ENCODE measurements at places on chromosomes 2 and 18.

DNA sequence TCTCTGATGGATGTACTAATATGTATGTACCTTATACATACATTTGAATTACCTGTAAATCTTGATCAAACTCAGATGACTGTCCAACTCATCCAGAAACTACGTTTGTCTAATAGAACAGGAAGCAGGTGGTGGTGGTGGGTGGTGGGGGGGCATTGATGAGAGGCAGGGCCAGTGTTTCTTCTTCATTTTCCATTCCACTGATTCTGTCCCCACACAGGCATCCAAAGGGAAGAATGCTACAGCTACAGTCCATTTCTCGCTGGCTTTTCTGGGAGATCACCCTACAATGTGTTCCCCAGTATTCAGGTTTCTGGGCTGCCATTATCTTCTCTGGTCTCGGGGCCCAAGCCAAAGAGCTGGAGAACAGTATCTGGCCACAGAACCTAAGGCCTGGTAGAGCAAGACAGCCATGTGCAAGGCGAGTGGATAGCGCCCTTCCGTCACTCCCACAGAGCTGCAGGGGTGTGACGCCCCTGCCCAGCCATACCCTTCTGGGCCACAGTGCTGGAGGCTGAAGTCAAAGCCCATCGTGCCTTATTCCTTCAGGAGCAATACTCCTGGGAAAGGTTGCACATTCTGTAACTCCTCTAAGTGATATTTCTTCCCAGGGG is 54.5 kb downstream of the BCL11A start:
- DNase-seq = no peak

- no peak for DNase-seq
Observed at GRCh38 chr2:127125821-127126220, 18.9 kb upstream of the BIN1 start.

- DNase-seq = no peak
Observed at GRCh38 chr2:28717339-28717758, 34.3 kb upstream of the PPP1CB start.

- DNase-seq = no peak
Observed at GRCh38 chr18:66143029-66143428, 392.2 kb downstream of the CDH7 start.

- DNase-seq = no peak
Observed at GRCh38 chr2:37464067-37464466, 119.6 kb downstream of the QPCT start.

DNA sequence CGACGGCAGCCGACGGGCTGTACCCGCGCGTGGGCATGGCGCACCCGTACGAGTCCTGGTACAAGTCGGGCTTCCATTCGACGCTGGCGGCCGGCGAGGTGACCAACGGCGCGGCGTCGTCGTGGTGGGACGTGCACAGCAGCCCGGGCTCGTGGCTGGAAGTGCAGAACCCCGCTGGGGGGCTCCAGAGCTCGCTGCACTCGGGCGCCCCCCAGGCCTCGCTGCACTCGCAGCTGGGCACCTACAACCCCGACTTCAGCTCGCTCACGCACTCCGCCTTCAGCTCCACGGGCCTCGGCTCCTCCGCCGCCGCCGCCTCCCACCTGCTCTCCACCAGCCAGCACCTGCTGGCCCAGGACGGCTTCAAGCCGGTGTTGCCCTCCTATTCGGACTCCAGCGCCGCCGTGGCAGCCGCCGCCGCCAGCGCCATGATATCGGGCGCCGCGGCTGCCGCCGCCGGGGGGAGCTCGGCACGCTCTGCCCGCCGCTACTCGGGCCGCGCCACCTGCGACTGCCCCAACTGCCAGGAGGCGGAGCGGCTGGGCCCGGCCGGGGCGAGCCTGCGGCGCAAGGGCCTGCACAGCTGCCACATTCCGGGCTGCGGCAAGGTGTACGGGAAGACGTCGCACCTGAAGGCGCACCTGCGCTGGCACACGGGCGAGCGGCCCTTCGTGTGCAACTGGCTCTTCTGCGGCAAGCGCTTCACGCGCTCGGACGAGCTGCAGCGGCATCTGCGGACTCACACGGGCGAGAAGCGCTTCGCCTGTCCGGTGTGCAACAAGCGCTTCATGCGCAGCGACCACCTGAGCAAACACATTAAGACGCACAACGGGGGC is 2.0 kb downstream of the SP9 start:
- DNase-seq = peak; percentile 56

DNA sequence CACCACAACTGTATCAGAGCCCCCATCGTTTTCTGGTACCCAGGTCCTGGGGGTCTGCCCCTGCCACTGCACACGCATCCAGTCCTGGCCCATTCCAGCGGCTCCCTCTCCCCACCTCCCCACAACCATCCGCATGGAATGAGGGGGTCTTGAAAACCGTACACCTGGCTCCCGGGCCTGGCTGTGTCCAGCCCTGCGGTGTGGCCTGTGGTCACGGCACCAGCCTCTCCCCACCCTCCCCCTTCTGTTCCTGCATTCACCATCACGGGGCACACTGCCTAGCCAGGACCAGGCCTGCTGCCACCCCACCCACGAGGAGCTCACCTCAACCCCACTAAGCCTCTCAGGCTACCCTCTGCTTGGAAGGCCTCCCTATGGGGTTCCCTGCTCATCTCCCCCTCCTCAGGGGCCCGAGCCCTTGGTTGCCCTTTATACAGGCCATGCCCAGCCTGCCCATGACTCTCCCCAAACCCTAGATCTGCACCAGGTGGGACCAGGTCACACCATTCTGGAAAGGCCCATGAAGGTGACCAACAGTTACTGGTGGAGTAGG is 11.4 kb downstream of the GPR35 start:
- DNase-seq = no peak

- no peak for DNase-seq
Observed at GRCh38 chr2:98480598-98480997, 35.9 kb downstream of the INPP4A start.

- DNase-seq = no peak
Observed at GRCh38 chr2:71156573-71156972, 26.1 kb downstream of the MPHOSPH10 start.

GRCh38 chr2:196742685-196743084 is 56.8 kb downstream of the GTF3C3 start:
- DNase-seq = no peak

DNA sequence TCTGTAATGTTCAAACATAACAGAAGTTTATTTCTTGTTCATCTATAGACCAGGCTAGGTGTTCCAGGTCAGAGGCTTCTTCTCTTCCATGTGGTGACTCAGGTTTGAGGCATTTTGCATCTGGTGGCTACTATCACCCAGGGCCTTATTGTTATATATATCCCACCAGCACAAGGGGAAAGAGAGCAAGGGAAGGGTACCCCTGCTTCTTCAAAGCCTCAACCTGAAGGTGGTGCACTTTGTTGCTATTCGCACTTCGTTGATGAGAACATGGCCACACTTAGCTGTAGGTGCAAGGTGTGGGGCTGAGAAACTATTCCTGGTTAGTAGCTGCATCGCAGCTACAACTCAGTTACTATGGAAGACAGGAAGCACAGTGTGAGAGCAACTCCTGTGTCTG is 27.4 kb upstream of the SLC3A1 start:
- DNase-seq = no peak

GRCh38 chr2:29650631-29651097 is 270.7 kb downstream of the ALK start:
- DNase-seq = no peak

GRCh38 chr2:65554765-65555591 is 122.6 kb upstream of the SPRED2 start:
- DNase-seq = no peak

- no peak for DNase-seq
Observed at GRCh38 chr2:84290537-84290936, 168.5 kb downstream of the SUCLG1 start.

- DNase-seq = no peak
Observed at GRCh38 chr2:168660870-168661862, 141.3 kb upstream of the NOSTRIN start.

GRCh38 chr18:69400253-69400975 is at the start of gene DOK6:
TSS of gene DOK6 (plus strand) at chr18:69400888.
- no peak for DNase-seq

DNA sequence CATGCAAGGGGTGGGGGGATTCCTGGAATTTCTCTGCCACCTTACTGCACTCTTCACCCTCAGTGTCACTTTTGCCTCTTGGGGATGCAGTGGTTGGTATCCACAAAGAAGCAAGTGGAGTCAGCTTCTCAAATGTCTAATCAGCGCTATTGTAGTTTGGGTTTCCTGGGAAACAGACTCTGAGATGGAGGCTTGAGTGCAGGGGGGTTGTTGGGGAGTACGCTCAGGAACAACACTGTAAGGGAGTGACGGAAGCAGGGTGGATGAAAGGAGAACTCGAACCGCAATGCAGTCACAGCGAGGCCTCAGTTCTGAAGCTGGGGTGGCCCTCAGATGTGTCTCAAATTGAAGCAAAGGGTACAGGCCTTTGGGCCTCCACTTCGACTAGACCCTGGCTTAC is 73.6 kb upstream of the EPC2 start:
- DNase-seq = no peak

DNA sequence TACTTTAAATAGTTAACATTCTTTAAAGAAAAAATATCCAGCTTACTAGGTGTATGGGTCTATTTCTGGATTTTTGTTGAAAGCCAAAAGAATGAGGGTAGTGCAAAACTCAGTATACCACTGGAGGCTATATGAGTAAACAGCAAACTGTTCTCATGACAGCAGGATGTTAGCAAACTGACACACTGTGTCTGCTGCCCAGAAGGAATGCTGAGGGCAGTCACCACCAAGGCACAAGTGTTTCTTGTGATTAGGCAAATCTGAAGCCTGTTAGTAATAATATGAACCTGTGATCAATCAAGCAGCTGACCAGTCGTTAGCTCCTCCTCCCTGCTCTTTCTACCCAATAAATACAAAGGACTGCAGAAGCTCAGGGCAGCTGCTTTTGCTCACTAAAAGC is 50.5 kb upstream of the SULT1C3 start:
- no peak for DNase-seq

DNA sequence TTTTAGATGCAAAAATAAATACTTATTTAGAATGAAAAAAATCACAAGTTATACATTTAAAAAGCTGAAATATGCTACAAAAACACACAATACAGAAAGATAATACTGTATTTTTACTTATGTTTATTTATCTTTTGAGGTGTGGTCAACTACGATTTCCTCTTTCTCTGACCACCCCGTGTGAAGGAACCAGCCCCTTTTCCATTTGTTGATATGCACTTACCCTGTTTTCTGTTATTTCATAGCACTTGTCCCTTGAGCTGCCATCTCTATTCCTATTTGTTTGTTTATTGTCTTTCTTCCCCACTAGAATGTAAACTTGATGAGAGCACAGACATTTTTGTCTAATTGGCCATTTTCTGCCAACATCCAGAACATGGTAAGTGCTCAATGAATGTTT is 460.5 kb upstream of the TRIB2 start:
- no peak for DNase-seq

DNA sequence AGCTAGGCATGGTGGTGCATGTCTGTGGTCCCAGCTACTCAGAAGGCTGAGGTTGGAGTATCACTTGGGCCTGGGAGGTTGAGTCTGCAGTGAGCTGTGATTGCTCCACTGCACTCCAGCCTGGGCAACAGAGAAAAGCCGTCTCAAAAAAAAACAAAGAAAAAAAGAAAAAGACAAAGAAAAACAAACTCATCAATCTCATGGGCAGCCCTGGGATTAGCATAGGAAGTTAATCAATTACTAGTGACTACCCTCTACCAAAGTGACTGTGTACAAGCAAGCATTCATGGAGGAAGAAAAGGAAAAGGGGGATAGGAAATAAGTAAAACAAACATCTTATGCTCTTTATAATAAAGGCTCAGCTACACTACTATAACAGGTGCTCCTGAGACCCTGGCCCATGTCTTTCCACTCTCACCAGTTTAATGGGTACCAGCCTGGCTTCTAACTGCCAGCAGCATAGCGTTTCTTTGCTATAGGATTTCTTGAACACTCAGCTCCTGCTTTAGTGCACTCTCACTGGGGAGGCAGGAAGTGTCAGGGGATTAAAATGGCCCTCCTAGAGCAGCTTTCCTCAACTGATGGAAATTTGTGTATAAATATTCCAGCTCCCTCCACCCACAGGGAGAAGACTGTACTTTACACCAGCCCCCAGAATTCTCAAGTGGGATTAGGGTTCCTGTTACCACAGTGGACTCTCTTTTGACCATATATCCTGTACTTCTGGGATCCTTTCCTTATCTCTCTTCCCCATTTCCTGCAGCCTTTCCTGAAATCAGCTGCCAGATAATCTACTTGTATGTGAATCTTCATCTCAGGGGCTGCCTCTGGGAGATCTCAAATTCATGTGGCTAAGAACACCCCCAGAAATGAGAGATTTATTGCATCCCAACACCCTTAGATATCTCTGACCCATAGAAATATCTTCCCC is 91.3 kb upstream of the GLS start:
- DNase-seq = no peak

- no peak for DNase-seq
Observed at GRCh38 chr18:69127873-69128500, 272.7 kb upstream of the DOK6 start.

GRCh38 chr2:144512891-144513351 is 7.0 kb downstream of the ZEB2 start:
- no peak for DNase-seq

DNA sequence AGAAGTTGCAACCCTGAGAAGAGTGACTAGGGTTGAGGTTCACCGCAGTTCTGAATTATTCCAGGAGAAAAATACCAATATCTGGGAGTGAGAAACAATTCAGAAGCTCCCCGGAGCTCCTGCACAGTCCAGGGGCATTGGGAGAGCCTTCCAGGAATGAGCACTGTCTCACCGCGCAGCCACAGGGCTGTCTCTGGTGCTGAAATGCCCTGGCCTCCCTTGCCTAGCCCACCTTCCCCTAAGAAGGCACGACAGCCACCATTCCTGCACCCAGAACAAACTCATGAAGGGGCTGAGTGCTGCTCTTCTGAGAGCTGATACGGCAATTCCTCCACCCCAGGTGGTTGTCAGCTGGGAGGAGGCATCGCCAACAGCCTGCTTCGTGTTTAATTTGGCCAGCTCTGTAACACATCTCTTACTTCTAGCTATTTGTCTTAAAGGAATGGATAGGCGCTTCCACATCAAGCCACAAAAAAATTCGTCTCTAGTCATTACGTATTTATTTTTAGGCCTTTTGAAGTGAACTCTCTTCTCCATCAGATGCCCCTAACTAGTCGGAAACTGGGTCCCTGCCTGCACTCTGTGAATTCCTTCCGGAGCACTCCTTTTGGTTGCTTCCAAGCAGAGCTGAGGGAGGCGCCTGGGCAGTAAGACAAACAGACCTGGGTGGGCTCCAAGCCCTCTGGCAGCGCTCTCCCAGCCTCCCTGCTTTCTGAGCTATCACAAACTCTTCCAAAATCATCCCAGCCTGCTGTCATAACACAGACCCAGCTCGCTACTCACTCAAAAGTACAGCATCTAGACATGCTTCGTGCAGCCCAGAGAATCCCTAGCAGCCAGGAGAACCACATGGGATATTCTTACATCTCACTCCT is 120.5 kb upstream of the CCDC68 start:
- no peak for DNase-seq

- DNase-seq = no peak
Observed at GRCh38 chr2:15733867-15734673, 142.4 kb downstream of the DDX1 start.

GRCh38 chr2:24886126-24886501 is 33.9 kb downstream of the ADCY3 start:
- DNase-seq = no peak

DNA sequence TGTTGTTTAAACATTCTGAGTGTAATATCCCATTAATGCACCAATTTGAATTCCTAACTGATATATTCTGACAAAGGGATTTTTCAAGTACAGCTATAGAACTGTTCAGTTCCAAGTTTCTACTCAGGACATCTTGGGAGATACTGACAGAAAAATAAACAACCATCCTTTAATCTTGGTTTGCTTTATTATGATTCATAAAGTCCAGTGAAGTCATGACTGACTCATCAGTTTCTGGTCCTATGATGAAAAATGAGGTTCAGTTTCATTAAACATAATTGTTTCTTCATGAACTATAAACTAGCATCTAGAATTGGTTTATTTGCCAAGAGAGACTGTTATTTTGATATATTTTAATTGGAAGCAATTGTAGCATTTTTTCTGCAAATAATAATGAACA is 896.2 kb downstream of the CCDC85A start:
- DNase-seq = no peak

Measured in stimulated activated naive CD4-positive, alpha-beta T cell (primary cell).